Thymus (tissue), 14 donors: ENCODE measurements at places on chromosomes 16 and 17. TPM values are rescaled to one million over a fixed set of nuclear protein-coding genes. Genes with fewer than 3 reads are reported as not detected.

Gene ERBB2
- polyA plus RNA-seq = 14.3 TPM

GRCh38 chr16:49747654-49748053 is 108.3 kb downstream of the ZNF423 start:
- no peak overlapping the region for H3K4me3 ChIP-seq
- no peaks in the 10 kb centered on the region for H3K36me3 ChIP-seq
- H3K27ac ChIP-seq = no peak overlapping the region
- no peaks in the 10 kb centered on the region for H3K4me1 ChIP-seq
- H3K27me3 ChIP-seq = no peaks in the 10 kb centered on the region
- no peak for DNase-seq

DNA sequence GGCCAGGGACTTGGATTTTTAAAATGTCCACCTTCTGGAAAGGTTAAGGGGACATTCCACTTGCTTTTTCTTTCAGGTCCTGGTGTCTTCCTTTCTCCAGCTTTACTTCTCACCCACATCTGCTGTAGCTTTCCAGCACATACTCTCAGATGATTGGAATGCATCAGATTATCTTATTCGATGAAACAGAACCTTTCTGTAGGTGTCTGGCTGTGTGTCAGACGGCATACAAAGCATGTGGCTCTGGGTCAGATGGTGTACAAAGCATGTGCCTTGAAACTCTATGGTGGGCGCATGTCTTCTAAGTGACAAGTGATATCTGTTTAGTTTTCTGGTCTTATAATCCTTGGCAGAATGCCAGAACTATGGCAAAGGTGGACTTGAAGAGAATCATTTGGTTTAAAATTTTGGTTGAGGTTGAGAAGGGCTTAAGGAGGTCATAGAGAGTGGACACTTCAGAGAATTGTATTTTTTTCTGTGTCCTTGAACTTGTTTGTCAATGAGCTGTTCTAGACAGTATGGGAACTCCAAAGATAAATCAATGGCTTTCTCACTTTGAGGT is 125.3 kb downstream of the FTO start:
- H3K27me3 ChIP-seq = no peaks in the 10 kb centered on the region
- no peaks in the 10 kb centered on the region for H3K4me1 ChIP-seq
- no peak overlapping the region for H3K4me3 ChIP-seq
- H3K27ac ChIP-seq = no peak overlapping the region
- H3K36me3 ChIP-seq = no peaks in the 10 kb centered on the region
- no peak for DNase-seq

- no peaks in the 10 kb centered on the region for H3K4me1 ChIP-seq
- DNase-seq = no peak
- no peaks in the 10 kb centered on the region for H3K27me3 ChIP-seq
- H3K4me3 ChIP-seq = no peak overlapping the region
Measured at GRCh38 chr16:61823326-61823725, 212.9 kb downstream of the CDH8 start.

GRCh38 chr17:27624539-27624938 is 6.4 kb upstream of the LGALS9 start:
- no peak overlapping the region for H3K27ac ChIP-seq
- H3K27me3 ChIP-seq = no peaks in the 10 kb centered on the region
- no peak for DNase-seq
- H3K4me3 ChIP-seq = no peak overlapping the region
- no peaks in the 10 kb centered on the region for H3K4me1 ChIP-seq

Gene CEP295NL
- polyA plus RNA-seq = 0.50 TPM

DNA sequence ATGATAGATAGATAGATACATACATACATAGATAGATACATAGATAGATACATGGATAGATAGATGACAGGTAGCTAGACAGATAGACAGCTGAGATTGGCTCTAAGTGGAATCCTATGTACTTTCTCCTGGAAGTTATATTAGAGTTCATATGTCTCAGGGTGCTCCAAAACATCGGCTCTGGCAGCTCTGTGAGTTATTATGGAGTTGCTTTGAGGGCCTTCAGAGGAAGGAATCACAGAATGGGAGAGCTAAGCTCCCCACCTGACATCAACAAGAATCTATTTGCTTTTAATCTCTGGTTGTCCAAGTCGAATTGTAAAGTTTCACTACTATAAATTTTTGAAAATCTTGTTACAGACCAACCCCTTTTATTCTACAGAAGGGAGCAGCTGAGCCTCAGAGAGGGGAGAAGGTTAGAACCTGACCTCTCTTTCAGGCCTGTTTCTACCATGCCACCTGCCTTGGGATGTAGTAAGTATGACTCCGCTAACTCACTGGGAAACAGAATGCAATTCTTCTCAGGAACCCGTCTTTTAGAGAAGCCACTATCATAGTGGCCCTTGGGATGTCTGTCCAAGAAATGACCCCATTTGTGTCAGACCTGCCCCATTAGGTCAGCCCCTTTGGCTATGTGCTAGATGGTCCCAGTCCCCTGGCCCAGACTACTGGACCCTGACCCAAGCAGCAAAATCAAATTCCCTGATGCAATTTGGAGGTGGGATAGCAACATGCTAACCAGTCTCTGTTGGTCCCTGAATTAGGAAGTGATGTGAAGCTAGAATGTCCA is 18.3 kb downstream of the GP2 start:
- H3K36me3 ChIP-seq = no peaks in the 10 kb centered on the region
- DNase-seq = no peak
- no peaks in the 10 kb centered on the region for H3K4me1 ChIP-seq
- H3K27me3 ChIP-seq = no peaks in the 10 kb centered on the region
- no peak overlapping the region for H3K27ac ChIP-seq

Gene CCDC43
- 19.3 TPM for polyA plus RNA-seq

DNA sequence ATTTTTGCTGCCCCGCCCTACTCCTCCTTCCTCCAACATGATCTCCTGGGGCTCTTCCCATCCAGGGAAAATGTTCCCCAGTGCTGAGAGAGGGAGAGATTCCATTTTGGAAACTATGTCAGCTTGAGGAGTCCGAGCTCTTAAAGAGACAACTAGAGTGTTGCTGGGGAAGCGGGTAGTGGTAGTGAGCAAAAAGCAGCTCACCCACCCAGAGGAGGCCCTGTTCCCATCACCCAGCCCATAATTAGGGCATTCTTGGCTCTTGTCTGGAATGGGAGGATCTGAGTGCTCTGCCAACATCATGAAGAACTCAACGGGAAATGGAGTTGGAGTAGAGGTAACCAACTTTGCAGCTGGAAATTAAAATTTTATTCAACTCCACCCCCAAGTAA is 9.1 kb upstream of the MSL1 start:
- peaks cover 85% of the 10 kb centered on the region for H3K4me1 ChIP-seq
- no peaks in the 10 kb centered on the region for H3K27me3 ChIP-seq
- no peak for DNase-seq
- H3K27ac ChIP-seq = peak overlapping the region; percentile 71

- no peaks in the 10 kb centered on the region for H3K36me3 ChIP-seq
- H3K27me3 ChIP-seq = no peaks in the 10 kb centered on the region
- no peaks in the 10 kb centered on the region for H3K4me1 ChIP-seq
- no peak overlapping the region for H3K4me3 ChIP-seq
Measured at GRCh38 chr16:6428861-6429260, 903.8 kb upstream of the RBFOX1 start.

Gene FBXL19
- polyA plus RNA-seq = 17.0 TPM

DNA sequence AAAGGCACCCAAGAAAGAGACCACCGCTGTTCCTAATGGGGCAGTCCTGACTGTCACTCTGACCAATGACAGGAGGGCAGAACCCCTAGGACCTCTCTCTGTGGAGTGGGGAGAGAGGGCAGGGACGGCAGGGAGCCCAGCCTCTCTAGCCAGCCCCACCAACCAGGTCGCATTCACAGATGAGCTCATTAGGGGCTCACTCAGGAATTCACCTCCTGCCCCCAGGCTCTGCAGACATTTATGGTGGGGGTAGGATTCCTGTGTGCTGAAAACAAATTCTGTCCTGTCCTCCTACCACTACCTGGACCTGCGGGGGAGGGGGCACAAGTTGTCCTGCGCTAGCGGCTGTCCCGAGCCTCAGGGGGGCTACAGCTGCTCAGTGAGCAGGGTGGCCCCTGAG is 27.7 kb upstream of the GPRC5C start:
- no peak overlapping the region for H3K4me3 ChIP-seq
- H3K36me3 ChIP-seq = no peaks in the 10 kb centered on the region
- no peaks in the 10 kb centered on the region for H3K4me1 ChIP-seq

- DNase-seq = no peak
- H3K27ac ChIP-seq = no peak overlapping the region
- H3K4me1 ChIP-seq = peaks cover 38% of the 10 kb centered on the region
- H3K36me3 ChIP-seq = peaks cover 16% of the 10 kb centered on the region
- no peak overlapping the region for H3K4me3 ChIP-seq
- H3K27me3 ChIP-seq = no peaks in the 10 kb centered on the region
Measured at GRCh38 chr16:2157480-2158261, 2.1 kb downstream of the TRAF7 start.

- H3K27ac ChIP-seq = no peak overlapping the region
- no peak for DNase-seq
- H3K4me3 ChIP-seq = no peak overlapping the region
- no peaks in the 10 kb centered on the region for H3K27me3 ChIP-seq
- H3K4me1 ChIP-seq = no peaks in the 10 kb centered on the region
- no peaks in the 10 kb centered on the region for H3K36me3 ChIP-seq
Measured at GRCh38 chr17:68937890-68938514, 17.2 kb downstream of the ABCA8 start.

DNA sequence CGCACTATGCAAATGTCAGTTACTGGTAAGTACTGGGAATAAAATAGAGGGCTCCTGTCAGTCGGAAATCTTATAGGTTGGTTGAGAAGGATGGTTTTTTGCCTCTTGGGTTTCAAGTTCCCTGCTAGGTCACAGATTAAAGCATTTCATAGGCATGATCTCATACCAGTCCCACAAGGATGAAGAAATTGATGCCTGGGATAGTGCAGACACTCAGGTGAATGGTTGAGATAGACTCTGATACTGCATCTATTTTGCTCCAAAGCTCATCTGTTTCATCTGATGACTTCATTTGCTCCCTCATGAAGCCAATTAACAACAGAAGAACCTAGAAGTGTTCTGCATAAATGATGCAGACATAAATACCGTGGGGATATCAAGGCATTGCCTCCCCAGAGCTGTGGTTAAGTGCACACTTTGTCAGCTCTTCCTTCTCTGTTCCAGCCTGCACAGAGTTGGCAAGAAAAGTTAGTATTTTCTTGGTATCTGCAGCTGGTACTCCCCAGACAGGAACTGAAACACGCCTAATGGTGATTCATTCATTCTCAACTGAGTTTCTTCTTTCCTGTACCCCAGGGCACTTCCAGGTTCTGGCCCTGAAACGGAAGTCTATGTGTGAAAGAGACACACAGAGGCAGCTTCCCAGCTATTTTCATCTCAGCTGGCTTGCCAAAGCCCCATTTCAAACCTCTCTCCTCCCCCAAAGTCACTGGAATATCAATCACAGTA is 418.3 kb upstream of the SALL1 start:
- H3K27me3 ChIP-seq = no peaks in the 10 kb centered on the region
- no peak overlapping the region for H3K4me3 ChIP-seq
- H3K4me1 ChIP-seq = no peaks in the 10 kb centered on the region
- H3K27ac ChIP-seq = no peak overlapping the region
- H3K36me3 ChIP-seq = no peaks in the 10 kb centered on the region

- H3K27me3 ChIP-seq = no peaks in the 10 kb centered on the region
- DNase-seq = peak; percentile 65
- no peaks in the 10 kb centered on the region for H3K36me3 ChIP-seq
- H3K4me1 ChIP-seq = peaks cover 5% of the 10 kb centered on the region
Measured at GRCh38 chr17:81295676-81296381, 722 bp upstream of the SLC38A10 start.

Gene CD300E
- polyA plus RNA-seq = 4.0 TPM

DNA sequence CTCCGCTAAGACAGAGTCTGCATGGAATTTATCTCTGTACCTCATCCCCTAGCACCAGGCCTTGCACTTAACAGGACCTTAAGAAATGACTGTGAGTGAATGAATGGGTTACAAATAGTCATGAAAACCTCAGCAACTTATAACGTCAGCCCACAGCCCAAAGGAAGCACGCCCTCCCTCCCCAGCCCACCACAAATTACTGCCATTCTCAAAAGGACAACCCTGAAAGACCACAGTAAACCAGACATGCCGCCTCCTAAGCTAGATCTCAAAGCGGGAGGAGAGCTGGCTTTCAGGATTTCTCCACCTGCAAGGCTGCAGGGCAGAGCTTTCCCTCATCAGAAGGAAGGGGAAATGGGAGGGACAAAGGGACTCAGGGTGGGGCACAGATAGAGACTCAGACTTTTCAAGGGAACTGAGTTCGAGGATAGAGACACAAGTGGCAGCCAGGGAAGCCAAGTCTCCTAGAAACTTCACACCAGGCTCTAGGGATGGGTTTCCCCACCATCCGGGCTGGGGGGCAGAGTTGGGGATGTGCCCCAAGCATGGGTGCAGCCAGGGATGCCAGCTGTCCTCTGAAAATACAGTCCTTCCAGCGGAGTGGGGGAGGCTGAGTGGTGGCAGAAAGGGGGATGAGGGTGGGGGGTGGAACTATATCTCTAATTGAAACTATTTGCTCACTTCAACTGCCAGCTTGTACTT is 56.7 kb downstream of the PLXDC1 start:
- peaks cover 61% of the 10 kb centered on the region for H3K4me1 ChIP-seq
- H3K4me3 ChIP-seq = no peak overlapping the region
- DNase-seq = no peak
- peak overlapping the region; percentile 76 for H3K27ac ChIP-seq

DNA sequence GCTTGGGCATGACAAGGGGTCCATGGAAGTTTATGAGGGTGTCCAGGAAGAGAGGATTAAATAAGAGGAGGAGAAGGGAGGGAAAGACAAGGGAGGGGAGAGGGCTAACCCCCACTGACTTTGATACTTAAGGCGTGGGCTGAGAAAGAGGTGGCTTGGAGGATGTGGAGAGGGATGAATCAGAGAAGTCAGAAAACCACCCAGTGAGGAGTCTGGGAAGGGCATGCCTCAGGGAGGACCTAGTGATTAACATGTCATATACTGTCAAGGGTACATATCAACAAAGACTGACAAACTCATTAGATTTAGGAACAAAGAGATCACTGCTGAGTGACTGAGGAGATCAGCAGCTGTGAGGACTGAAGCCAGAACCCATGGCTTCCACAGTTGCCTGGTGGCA is 145.4 kb downstream of the IRX5 start:
- H3K4me3 ChIP-seq = no peak overlapping the region
- no peak overlapping the region for H3K27ac ChIP-seq
- H3K27me3 ChIP-seq = no peaks in the 10 kb centered on the region
- H3K4me1 ChIP-seq = no peaks in the 10 kb centered on the region

Gene CCDC40
- 1.5 TPM for polyA plus RNA-seq

- peak overlapping the region; percentile 52 for H3K27ac ChIP-seq
- H3K27me3 ChIP-seq = no peaks in the 10 kb centered on the region
- no peak overlapping the region for H3K4me3 ChIP-seq
- H3K36me3 ChIP-seq = no peaks in the 10 kb centered on the region
Measured at GRCh38 chr16:22232277-22233036, 26.4 kb downstream of the EEF2K start.

- H3K4me1 ChIP-seq = no peaks in the 10 kb centered on the region
- H3K27ac ChIP-seq = peak overlapping the region; percentile 15
- no peak overlapping the region for H3K4me3 ChIP-seq
- no peak for DNase-seq
Measured at GRCh38 chr16:70588565-70588964, 57.8 kb upstream of the IL34 start.

- DNase-seq = no peak
- no peaks in the 10 kb centered on the region for H3K4me1 ChIP-seq
- H3K4me3 ChIP-seq = no peak overlapping the region
- H3K27me3 ChIP-seq = no peaks in the 10 kb centered on the region
- no peaks in the 10 kb centered on the region for H3K36me3 ChIP-seq
Measured at GRCh38 chr17:55495239-55495638, 16.0 kb downstream of the SMIM36 start.
